Neural crest cell (in vitro differentiated cells): ENCODE measurements at places on chromosomes 6 and 20.

GRCh38 chr6:25363427-25363826 lies 84.3 kb downstream of the CARMIL1 start:
- no peaks in the 10 kb centered on the region for H3K36me3 ChIP-seq
- no peak for DNase-seq
- no peak overlapping the region for H3K4me3 ChIP-seq
- H3K27ac ChIP-seq, result no peak overlapping the region
- H3K4me1 ChIP-seq, result peaks cover 19% of the 10 kb centered on the region
- H3K27me3 ChIP-seq, result no peaks in the 10 kb centered on the region

DNA sequence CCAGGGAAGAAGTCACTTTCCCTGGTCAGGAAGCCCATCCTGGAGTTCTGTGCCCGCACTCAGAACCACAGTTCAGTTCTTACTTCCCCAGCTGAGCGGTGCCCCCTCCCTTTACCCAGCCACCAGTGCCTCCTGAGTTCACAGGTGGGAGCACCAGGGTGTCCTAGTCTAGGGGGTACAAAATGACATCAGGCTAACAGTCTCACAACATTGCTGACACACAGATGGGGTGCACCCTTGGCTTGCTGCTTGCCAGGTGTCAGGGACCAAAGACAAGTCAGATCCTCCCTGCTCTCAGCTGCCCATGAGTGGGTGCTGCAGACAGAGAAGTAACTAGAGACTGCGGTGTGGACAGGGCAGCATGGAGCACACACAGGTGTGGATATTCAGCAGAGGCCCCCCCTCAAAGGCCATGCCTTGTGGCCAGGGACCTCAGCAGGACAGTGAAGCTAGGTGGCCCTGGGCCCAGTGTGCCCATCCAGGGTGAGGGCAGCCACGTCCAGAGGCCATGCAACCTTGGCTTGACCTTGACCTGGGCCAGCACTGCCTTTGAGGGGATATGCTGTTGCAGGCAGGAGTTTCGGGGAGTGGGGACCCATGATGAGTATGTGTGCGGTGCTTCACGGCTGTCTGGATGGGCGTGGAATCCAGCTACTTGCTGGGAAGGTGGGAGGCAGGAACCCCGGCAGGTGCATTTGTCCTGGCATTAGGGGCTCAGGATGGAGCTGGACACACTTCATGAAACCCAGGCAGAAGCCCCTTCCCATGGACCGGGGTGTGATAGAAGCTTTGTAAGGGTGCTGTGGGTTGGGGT lies 110.4 kb upstream of the FRMD1 start:
- peaks cover 2% of the 10 kb centered on the region for H3K27me3 ChIP-seq
- peak overlapping the region; percentile 50 for H3K27ac ChIP-seq
- no peak for DNase-seq
- no peak overlapping the region for H3K4me3 ChIP-seq

DNA sequence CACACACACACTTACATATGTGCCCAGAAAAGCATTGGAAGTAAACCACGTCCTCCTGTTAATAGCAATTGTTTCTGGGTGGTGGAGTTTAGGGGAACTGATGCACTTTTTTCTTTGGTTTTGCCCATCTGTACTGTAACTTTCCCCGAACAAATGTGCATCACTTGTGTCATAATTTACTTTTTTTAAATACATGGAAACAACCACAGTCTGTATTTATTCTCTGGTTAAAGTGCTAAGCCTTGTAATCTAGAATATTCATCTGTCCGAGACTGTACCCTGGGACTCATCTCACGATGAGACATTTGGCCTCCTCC lies 61.5 kb upstream of the CD93 start:
- H3K27me3 ChIP-seq, result no peaks in the 10 kb centered on the region
- no peak overlapping the region for H3K4me3 ChIP-seq
- no peak for DNase-seq
- no peak overlapping the region for H3K27ac ChIP-seq
- peaks cover 21% of the 10 kb centered on the region for H3K4me1 ChIP-seq

- H3K4me3 ChIP-seq, result no peak overlapping the region
- no peak overlapping the region for H3K27ac ChIP-seq
- no peaks in the 10 kb centered on the region for H3K4me1 ChIP-seq
- peaks cover 2% of the 10 kb centered on the region for H3K36me3 ChIP-seq
- no peak for DNase-seq
Measured at GRCh38 chr20:1062334-1063010, 55.9 kb upstream of the PSMF1 start.

- H3K4me3 ChIP-seq, result no peak overlapping the region
- no peak for DNase-seq
- no peak overlapping the region for H3K27ac ChIP-seq
- H3K4me1 ChIP-seq, result no peaks in the 10 kb centered on the region
Measured at GRCh38 chr6:137801352-137802114, 65.5 kb upstream of the TNFAIP3 start.

DNA sequence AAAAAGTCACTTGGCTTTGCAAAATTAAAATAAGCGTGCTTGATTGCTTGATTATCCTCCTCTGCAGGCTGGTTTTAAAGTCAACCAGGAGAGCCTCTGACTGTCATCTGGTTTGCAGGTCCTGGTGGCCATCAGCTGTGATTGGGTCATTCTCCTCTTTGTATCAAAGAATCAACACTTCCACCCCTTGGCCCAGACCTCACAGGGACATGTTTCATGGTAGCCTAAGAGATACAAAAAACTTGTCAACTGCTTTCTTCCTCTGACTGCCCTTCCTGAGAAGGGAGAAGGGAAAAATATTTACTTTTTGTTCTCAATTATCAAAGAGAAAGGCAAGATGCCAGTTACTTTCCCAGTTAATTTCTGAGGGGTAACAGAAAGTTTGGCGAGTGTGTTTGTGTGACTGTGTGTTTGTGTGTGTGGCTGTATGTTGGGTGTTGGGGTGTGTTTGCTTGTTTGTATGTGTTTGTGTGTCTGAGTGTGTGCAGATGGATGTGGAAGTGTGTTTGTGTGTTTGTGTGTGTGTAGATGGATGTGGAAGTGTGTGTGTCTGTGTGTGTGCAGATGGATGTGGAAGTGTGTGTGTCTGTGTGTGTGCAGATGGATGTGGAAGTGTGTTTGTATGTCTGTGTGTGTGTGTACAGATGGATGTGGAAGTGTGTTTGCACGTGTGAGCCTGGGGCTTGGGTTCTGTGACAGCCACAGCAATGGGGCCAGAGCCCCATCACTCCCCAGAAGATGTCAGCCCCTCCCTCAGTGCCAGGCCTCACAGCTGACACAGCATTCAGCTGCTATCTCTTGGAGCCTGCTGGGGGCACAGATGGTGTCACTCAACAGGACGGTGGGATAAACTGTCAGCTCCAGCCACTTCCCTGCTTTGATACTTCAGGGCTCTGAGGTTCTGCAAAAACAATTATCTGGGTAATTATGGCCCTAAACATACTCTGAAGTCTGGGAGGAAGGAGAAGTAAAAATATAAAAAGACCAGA lies 98.6 kb upstream of the RNF24 start:
- no peak for DNase-seq
- H3K27ac ChIP-seq, result peak overlapping the region; percentile 9

DNA sequence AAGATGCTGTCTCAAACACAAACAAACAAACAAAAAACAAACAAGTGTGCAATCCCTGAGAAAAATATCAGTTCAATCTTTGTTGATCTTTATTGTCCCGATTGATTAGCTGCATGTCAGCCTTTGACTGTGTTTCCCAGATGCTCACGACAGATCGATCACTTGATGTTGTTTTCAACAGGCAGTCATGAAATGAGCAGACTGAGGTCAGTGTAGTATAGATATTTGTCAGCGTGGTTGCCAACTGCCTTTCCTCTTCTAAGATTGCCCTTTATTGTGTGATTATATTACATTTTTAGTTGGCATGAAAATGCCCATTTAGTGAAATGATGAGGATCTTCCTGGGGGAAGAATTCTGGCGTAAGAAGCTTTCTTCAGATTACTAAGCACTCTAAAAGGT lies 25.6 kb downstream of the UTRN start:
- H3K27me3 ChIP-seq, result no peaks in the 10 kb centered on the region
- no peak overlapping the region for H3K27ac ChIP-seq
- peaks cover 16% of the 10 kb centered on the region for H3K36me3 ChIP-seq
- no peak for DNase-seq

GRCh38 chr6:116667623-116668022 lies 943 bp downstream of the ZUP1 start:
- peaks cover 15% of the 10 kb centered on the region for H3K27me3 ChIP-seq
- DNase-seq, result no peak
- no peaks in the 10 kb centered on the region for H3K36me3 ChIP-seq
- H3K27ac ChIP-seq, result no peak overlapping the region

GRCh38 chr6:89597988-89598387 lies 40.6 kb downstream of the LYRM2 start:
- H3K4me1 ChIP-seq, result no peaks in the 10 kb centered on the region
- no peaks in the 10 kb centered on the region for H3K27me3 ChIP-seq
- H3K36me3 ChIP-seq, result peaks cover 5% of the 10 kb centered on the region
- DNase-seq, result no peak
- H3K27ac ChIP-seq, result no peak overlapping the region

DNA sequence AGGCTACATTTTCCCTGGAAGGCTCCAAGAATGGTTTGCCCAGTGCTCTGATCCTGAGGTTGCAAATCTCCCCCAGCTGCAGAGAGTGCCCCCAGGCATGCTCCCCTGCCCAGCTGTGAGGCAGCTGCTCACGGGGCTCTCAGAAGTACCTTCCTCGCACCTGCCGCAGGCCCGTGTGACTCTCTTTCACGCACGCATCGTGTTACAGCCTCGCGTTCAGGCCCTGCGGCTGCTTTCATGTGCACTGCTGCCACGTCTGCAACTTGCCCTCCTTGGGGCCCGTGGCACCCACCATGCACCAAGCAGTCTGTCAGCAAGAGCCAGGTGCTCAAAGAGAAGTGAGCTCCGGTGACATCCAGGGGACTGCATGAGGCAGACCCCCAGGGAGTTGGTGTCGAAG lies 28.6 kb upstream of the SPO11 start:
- H3K36me3 ChIP-seq, result no peaks in the 10 kb centered on the region
- no peak overlapping the region for H3K4me3 ChIP-seq
- DNase-seq, result no peak

GRCh38 chr6:30450909-30451841 lies 38.1 kb upstream of the HLA-E start:
- no peak for DNase-seq
- no peak overlapping the region for H3K4me3 ChIP-seq
- no peak overlapping the region for H3K27ac ChIP-seq
- peaks cover 89% of the 10 kb centered on the region for H3K27me3 ChIP-seq
- no peaks in the 10 kb centered on the region for H3K36me3 ChIP-seq

DNA sequence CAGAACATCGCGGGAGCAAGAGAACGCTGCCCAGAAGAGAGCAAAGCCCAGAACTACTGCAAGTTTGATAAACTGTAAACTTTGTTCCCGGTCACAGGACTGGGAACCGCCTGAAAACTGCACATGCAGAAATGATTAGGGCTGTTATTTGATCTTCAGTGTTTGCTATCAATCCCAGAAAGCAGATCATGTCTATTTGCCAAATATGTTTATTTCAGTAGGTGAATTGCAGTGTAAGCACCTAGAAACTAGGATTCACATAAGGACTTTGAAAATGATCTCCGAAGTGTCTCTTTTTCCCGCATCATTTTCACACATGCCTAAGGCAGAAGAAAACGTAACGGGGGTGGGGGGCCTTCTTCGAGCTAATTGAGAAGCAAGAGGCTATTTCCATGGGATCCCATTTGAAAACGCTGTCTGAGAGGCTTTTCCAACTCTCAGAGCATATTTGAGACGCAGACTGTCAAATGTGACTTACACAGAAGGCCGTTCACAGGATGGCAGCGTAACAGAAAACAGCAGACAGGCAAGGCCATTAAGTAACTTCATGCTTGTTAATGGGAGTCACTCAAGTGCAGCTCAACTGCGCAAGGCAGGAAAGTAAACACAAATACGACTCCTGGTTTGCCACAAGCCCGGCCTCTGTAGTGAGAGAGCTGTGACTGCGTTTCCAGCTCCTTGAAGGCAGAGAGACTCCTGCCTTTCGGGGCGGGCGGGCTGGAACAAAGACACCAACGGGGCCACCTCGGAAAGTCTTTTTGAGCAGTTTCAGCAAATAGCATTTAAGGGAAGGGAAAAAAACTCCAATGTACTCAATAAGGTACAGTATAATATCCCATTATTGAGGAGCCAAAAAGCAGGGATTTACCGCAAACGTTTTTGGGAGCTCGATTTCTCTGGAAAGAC lies 144.7 kb upstream of the ZNF217 start:
- no peaks in the 10 kb centered on the region for H3K36me3 ChIP-seq
- DNase-seq, result peak; percentile 57
- peak overlapping the region; percentile 98 for H3K27ac ChIP-seq
- peak overlapping the region; percentile 65 for H3K4me3 ChIP-seq
- no peaks in the 10 kb centered on the region for H3K27me3 ChIP-seq

- no peak for DNase-seq
- no peak overlapping the region for H3K27ac ChIP-seq
- H3K4me1 ChIP-seq, result no peaks in the 10 kb centered on the region
- peaks cover 6% of the 10 kb centered on the region for H3K27me3 ChIP-seq
- H3K4me3 ChIP-seq, result no peak overlapping the region
- H3K36me3 ChIP-seq, result no peaks in the 10 kb centered on the region
Measured at GRCh38 chr6:153207006-153207405, 75.9 kb upstream of the RGS17 start.

GRCh38 chr6:72040111-72040510 lies 153.8 kb downstream of the RIMS1 start:
- no peaks in the 10 kb centered on the region for H3K36me3 ChIP-seq
- no peak overlapping the region for H3K4me3 ChIP-seq
- H3K4me1 ChIP-seq, result no peaks in the 10 kb centered on the region
- DNase-seq, result no peak
- no peaks in the 10 kb centered on the region for H3K27me3 ChIP-seq

- no peaks in the 10 kb centered on the region for H3K27me3 ChIP-seq
- DNase-seq, result peak; percentile 48
- H3K27ac ChIP-seq, result no peak overlapping the region
- H3K4me3 ChIP-seq, result no peak overlapping the region
- no peaks in the 10 kb centered on the region for H3K36me3 ChIP-seq
Measured at GRCh38 chr6:131694832-131695426, 6.3 kb downstream of the OR2A4 start.

DNA sequence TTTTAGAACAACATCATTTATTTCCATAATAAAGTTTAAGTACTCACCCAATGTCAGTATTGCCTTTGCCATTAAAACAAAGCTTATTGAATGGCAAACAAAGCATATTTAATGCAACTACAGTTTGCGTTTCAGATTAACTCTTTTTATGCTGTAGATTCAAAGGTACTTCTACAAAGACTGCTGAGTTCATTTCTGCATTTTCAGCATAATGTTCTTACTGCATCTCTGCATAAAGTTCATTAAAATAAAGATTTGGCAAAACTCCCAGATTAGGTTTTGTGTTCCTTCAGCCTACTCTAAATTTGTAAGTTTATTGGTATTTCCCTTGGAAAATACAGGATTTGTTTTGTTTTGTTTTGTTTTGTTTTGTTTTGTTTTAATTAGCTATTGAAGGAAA lies 359.4 kb downstream of the ADGRB3 start:
- H3K27me3 ChIP-seq, result no peaks in the 10 kb centered on the region
- DNase-seq, result no peak
- H3K4me1 ChIP-seq, result peaks cover 4% of the 10 kb centered on the region
- no peak overlapping the region for H3K4me3 ChIP-seq
- no peak overlapping the region for H3K27ac ChIP-seq

GRCh38 chr6:30394139-30394538 lies 49.2 kb downstream of the RPP21 start:
- no peaks in the 10 kb centered on the region for H3K36me3 ChIP-seq
- no peak for DNase-seq
- H3K27ac ChIP-seq, result no peak overlapping the region
- H3K4me3 ChIP-seq, result no peak overlapping the region

GRCh38 chr6:75158176-75158575 lies 47.7 kb downstream of the COL12A1 start:
- no peak overlapping the region for H3K27ac ChIP-seq
- H3K4me3 ChIP-seq, result no peak overlapping the region
- H3K36me3 ChIP-seq, result peaks cover 15% of the 10 kb centered on the region
- DNase-seq, result no peak
- H3K4me1 ChIP-seq, result peaks cover 23% of the 10 kb centered on the region
